Cerebellar nuclear complex (tissue), 1 donor: ENCODE measurements at places on chromosomes 1 and 21.
A peak's percentile ranks its signal among the peaks of the same experiment; 100 is the strongest.

- no peak for DNase-seq
Measured at GRCh38 chr1:151187205-151187604, 2.8 kb downstream of the VPS72 start.

- DNase-seq, result no peak
Measured at GRCh38 chr1:220921971-220922635, 42.9 kb downstream of the HLX start.

DNA sequence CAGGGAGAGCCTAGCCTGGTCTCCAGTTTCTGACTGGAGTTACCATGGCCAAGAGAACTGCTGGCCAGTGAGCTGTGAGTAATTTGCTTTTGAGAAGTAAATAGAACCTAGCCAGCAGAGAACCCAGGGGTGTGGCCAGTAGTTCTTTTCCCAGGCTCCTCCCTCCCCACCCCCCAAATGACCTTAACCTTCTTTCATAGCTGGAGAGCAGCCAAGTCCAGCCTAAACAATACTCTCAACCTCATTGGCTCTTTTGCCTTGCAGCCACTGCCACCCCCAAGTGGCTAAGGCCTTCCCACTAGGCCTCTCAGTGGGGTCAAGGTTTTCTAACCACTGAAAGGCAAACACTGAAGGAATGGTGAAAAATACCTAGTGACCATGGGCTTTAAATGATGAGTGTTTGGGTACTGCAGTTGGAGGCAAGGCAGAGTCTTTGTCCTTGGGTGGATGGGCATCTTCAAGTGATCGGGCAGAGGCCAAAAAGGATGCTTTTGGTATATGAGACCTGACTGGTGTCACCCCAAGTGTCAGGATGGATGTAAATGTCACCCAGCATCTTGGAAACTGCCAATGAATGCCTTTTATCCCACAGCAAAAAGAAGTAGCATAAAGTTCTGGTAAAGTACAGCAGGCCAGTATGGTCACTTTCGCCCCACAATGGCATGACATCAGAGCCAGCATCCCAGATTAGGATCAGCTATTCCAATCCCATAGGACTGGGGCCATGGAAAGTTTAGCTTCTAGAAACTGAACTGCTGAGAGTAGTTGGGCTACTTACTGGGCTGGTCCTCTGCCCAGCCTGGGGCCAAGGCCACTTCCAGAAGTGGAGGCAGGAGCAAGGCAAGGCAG, 3.5 kb upstream of the PIGV start:
- DNase-seq, result no peak

DNA sequence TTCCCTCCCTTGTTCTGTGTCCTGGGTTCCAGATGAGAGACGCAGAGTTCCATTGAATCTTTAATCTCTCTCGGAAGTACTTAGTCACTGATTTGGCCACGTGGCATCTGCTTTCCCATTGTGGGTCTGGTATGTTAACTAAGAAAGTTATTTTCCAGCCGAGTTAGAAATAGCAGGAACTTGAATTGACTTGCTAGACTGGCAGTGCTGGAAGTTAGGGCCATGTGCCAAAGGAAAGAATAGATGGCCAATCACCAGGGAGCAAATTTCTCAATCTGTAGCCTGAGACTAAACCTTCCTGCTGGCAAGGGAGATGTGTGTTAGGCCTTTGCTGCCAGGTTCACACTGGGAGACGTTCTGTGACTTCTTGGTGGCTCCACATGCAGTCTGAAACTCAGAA, 24.2 kb upstream of the SLFNL1 start:
- DNase-seq, result peak; percentile 59

DNA sequence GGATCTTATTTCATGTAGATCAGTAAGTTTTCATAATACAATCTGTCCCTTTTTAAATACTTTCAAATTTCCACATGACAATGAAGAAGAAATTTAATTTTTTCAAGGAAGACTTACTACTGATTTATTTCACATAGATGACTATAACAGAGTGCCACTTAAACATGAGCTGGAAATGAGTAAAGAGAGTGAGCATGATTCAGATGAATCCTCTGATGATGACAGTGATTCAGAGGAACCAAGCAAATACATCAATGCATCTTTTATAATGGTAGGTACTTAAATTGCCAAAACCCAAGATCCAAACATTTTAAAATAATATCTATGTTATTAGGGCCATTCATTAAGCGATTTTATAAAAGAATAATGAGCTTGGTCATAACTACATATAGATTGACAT, 110.4 kb downstream of the PTPRC start:
- DNase-seq, result no peak

GRCh38 chr1:52906135-52906603, 15.4 kb downstream of the ECHDC2 start:
- DNase-seq, result no peak

DNA sequence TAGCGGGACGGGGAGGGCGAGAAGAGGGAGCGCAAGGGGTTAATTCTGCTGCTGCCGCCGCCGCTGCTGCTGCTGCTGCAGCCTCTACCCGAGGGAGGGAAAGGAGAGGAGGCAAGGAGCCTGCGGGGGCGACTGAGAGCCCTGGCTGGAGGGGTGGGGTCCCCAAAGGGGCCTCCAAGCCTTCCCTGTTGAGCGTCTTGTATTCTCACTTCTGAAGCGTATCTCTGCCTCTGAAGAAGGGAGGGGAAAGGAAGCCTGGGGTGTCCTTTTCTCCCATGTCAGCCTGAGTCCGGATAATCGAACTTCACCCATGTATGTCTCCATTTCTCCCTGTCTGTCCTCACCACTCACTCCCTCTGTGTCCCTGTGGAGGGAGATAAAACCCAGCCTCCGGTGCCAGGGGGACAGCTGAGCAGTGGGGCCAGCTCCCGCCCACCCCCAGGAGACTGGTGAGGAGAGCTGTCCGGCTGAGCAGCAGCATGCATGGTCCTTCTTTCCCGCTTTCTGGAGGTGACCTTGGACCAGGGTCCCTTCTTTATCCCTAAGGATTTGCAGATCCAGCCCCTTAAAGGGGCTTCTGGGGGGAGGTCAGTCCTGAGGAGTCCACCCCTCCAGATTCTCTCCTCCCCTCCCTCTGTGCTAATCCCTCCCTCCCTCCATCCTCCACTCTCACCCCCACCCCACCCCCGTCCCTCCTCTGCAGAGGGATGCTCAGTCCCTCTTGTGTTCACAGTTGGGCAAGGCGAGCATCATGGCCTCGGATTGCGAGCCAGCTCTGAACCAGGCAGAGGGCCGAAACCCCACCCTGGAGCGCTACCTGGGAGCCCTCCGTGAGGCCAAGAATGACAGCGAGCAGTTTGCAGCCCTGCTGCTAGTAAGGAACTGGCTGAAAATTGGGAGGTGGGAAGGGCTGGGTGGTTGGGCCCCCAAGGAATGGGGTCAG, 1.0 kb downstream of the NCDN start:
- DNase-seq, result no peak

- DNase-seq, result no peak
Measured at GRCh38 chr1:231761747-231762541, 135.4 kb downstream of the DISC1 start.

- no peak for DNase-seq
Measured at GRCh38 chr1:93604411-93604810, 77.2 kb downstream of the BCAR3 start.

DNA sequence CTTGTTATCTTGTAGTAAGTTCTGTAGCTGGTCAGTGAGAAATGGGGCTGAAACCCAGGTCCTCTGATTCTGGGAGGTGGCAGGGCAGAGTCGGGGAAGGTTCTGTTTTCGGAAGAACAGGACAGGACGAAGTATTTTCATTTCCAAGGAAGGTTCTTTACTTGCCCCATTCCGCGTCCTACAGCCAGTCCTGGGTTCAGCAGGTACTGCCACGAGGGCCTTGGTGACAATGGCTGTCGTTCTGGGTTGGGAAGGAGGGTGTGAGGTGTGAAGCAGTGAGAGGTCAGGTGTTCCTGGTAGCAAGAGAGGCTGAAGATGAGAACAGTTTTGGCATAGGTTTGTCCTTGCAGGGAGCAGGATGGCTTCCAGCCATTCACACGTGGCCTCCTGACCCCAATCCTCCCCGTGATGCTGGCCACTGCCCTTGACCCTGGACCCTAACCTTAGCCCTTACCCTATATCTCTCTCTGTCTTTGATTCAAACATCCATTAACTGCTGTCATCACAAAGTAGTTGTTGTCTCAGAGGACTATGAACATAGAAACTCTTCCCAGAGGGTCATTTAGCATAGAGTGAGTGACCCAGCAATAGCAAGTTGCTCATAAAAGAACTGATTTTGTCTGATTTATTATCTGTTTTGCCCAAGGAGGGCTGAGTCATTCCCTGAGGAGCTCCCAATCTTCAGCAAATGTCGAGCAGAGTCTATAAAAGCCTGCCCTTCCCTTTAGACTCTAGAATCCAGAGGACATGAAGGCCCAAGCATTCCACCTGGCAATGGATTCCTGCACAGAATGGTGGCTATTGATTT, 25.0 kb downstream of the VASH2 start:
- no peak for DNase-seq

DNA sequence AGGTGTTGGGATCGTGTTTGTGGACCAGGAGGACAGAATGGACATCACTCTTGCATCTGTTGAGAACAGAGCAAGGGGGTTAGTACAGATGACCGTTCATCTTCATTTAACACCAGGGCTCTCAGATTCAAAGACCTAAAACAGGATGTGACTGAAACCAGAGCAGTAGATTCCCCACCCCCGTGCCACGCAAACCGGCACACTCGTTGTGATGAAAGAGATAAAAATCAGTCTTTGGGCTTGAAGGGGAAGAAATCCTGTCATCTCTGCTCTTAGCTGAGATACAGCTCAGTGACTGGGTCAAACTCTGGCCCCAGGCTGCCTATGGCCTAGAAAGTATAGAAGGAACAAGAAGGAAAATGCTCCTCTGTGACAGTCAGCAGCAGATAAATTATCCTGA, 146.2 kb upstream of the KRTAP19-8 start:
- no peak for DNase-seq

DNA sequence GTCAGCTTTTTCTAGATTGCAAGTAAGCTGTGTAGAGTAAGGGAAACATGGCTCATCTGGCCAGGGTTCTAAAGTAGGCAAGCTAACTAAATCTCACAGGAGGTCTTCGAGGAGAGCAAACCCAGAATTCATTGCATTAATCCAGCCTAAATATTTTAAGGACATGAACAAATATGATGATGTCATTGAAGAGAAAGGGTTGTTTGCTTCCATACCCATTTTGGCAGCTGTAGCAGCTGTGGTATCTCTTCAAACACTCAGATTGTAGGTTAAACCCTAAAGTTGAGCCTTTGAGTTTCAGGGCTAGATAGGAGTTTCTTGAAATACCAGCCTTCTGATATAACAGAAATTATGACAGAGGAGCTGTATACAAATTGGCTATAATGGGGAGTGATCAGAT, 200.5 kb upstream of the C1orf105 start:
- DNase-seq, result no peak

GRCh38 chr1:104746994-104747393, 997.3 kb downstream of the AMY1C start:
- DNase-seq, result no peak
